AG04450 (cell line): ENCODE measurements at places on chromosomes 2 and 18.

DNA sequence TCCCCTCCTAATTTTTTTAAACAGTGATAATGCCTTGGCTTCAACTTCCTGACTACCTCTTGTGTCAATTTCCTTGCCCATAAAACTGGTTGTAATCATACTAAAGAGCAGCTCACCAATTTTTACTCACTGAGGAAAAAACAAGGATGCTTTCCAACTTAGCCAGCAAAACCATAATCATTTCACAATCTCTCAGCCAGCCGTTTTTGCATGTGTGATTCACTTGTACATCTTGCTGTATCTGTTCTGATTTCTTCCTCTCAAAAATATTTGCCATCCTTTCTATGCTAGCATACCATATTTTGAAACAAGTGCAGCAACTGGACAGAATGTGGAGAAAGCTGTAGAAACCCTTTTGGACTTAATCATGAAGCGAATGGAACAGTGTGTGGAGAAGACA lies 60.7 kb downstream of the RAB27B start:
- DNase-seq: peak; percentile 27

DNA sequence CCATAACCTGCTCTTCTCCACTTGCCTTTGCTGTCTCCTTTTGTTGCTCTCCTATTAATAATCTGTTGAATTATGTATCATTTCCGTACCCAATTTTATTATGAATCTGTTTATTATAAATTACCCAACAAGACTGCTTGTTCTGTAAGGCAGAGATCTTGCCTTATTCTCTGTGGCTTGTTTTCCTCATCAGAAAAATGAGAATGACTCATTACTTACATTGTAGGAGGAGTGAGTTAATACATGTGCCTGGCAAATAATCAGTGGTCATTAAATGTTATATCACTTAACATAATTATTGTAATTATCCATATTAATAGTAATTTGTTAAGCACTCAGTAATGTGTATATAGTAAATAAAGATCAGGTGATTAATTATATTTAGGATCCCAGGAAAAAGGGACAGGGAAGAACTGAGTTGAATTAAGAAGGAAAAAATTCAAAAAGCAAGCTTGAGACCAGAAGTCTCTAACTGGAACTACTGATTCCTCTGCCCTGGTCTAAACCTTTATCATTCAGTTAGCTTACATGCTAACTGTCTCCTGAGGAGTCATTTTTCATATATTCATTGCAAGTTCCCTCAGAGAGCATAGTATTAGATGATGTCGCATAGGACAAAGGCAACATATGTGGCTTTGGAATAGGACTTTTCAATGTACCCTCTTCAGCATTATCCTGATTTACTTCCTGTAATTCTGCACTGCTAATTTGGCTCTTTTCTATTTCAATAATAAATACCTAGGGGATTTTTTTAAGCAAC lies 335.7 kb downstream of the GALNT13 start:
- no peak for DNase-seq

DNA sequence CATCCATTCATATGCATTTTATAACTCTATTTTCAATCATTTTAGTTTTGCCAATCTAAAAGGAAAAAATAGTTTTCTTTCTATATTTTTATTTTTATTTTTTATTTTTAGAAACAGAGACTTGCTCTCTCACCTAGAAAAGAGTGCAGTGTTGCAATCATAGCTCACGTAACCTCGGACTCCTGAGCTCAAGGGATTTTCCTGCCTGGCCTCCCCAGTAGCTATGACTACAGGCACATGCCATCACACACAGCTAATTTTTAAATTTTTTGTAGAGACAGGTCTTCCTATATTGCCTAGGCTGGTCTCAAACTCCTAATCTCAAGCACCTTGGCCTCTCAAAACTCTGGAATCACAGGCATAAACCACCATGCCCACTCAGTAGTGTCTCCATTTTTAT lies 125.5 kb upstream of the XIRP2 start:
- no peak for DNase-seq

- no peak for DNase-seq
Measured at GRCh38 chr2:14235667-14236066, 396.9 kb upstream of the LRATD1 start.

DNA sequence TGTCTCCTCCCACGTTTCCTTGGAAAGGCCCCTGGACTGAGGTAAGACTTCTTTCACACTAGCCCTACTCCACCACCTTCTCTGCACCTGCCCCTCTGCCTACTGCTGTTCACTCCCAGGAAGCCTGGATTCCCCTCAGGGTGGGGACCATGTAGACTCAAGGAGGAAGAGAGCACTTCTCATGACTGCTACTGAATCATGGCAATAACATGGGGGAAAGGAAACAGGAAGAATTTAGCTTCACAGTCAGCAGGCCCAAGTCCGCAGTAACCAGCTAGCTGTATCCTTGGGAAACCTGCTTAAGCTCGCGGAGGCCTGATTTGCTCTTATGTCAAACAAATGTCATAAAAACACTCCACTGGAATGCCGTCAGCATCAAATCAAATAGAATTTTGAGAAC lies 126.2 kb upstream of the CAPN13 start:
- DNase-seq: no peak

DNA sequence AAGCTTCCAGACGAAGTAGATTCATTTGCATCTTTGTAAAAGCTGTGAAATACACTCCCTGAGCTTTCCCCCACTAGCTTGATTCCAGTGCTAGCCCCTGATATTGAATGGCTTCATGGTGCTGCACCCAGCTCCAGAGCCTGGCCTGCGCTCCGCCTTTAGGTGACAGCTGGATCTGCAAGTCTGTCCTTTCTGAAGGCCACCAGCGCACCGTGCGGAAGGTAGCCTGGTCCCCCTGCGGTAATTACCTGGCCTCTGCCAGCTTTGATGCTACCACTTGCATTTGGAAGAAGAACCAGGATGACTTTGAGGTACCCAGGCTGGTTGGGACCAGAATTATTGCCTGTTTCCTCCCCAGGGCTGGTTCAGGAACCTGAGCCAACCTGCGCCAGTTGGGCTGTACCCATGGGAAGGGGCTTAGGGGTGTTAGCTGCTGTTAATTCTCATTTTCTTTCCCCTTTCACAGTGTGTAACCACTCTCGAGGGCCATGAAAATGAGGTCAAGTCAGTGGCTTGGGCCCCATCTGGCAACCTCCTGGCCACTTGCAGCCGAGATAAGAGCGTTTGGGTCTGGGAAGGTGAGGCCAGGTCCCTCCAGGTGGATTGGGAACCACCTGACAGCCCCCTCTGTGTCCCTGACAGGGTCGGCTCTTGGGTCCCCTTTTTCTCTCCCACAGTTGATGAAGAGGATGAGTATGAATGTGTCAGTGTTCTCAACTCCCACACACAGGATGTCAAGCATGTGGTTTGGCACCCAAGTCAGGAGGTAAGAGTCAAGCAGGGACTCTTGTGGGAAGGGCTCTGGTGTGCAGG lies 1.3 kb downstream of the CIAO1 start:
- no peak for DNase-seq

DNA sequence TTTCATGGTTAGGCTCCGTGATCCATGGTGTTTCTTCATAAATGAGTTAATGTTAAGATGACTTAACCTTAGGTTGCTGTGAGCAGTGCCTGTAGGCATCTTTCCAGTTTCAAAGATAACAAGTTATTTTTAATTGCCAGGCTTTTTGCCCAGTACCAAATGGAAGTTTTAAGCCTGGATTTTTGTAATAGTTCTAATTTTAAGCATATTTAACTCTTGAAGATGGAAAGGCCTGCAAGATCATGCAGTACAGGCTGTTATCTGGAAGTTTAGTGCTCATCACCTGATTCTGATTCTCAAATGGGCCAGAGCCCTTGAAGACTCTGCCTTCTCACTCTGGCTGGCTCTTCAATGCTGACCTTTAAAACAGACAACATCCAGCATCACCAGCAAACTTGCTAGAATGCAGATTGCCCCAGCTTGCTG lies 141.3 kb downstream of the NCK2 start:
- DNase-seq: peak; percentile 39

DNA sequence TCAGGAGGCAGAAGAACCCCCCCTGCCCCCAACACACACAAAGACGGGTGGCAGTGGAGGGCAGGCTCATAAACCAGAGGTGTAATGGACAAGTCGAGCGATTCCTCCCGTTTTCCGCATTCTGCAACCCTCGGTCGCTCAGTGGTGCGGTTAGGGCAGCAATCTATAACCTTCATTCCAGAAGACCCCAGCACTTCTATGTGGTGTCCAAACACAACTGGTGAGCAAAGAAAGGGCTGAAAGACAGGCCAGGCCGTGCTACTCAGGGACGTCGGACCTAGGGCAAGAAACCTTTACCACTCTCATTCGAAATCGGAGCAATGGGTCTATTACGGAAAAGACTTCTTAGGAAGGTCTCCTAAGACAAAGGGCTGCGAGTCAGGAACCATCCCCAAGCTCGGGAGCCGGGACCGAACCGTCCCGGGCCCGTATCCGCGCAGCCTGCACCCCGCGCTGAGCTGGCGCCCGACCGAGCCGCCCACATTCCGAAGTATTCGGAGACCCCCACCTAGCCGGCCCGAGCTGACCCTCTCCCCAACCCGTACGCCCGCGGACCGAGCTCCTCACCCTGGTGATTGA lies 568 bp downstream of the ARL5A start:
- no peak for DNase-seq

DNA sequence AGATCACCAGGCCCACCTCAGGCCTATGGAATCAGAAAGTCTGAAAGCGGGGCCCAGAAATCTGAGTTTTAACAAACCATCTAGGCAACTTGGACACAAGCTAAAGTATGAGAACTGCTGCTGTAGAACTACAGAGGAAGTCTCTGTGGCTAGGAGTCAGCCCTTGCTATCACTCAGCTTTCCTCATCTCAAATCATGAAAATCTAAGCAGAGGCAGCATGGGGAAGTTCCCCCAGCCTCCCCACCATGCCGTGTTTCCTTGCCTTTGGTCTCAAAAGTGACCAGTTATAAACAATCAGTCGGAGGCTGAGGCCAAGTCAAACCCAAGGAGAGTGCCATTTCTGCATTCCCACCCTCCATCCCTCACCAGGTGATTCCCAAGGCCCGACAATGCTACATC lies 404.7 kb downstream of the BCL11A start:
- DNase-seq: no peak

DNA sequence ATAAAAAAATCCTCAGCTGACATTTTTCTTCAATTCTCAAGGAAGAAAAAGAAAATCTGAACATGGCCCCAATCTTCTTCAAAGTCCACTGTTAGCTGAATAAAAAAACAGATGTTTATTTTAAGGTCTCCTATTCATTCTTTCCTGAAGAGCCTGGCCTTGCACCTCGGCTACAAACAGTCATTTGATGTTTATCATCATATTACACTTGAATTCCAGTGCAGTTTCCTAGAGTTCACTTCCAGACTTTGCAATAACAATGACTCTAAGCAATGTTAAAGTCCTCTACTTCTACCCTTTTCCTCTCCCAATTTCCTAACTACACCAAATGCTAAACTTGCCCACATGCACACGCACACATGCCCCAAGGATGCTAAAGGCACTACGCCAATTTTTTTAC lies 70.1 kb downstream of the NOL10 start:
- DNase-seq: peak; percentile 32

GRCh38 chr2:168939918-168940317 lies 38.8 kb downstream of the G6PC2 start:
- no peak for DNase-seq

GRCh38 chr2:45891719-45892424 lies 240.4 kb downstream of the PRKCE start:
- DNase-seq: no peak

DNA sequence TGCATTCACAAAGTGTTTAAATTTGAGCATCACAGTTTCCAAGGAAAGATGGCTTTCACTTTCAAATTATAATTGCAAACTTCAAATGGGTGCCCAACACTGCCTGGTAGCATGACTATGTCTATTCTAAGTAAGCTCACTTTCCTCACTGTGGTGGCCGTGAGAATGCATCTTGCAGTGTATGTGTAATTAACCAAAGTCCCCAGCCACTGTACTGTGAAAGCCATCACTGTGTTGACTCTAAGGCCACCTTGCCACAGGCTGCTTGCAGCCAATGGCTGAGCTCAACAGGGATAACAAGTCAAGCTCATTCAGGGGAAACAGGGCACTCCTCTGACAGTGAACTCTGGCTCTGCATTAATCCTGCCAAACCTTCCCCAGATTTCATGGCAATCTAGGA lies 43.3 kb upstream of the LGALSL start:
- DNase-seq: no peak

DNA sequence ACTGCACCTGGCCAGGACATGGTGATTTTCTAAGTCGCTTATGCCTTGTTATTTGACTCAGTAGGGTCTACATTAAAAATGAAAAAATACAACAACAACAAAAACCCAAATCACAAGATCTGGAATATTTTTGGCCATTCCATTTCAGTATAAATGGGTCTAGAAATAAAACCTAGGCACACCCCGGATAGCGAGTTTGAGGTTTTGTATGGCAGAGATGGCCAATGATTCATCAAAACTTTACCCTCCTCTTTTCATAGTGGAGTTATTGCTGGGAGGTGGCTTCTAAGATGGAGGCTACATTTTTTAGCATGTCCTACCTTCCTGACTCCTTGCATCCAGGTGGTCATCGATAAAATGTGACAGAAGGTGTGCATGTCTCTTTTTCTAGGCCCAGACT lies 49.3 kb upstream of the PELI1 start:
- no peak for DNase-seq

GRCh38 chr18:56379256-56379655 lies 259.1 kb downstream of the TXNL1 start:
- DNase-seq: no peak

GRCh38 chr2:8379128-8379527 lies 302.7 kb upstream of the ID2 start:
- DNase-seq: no peak

DNA sequence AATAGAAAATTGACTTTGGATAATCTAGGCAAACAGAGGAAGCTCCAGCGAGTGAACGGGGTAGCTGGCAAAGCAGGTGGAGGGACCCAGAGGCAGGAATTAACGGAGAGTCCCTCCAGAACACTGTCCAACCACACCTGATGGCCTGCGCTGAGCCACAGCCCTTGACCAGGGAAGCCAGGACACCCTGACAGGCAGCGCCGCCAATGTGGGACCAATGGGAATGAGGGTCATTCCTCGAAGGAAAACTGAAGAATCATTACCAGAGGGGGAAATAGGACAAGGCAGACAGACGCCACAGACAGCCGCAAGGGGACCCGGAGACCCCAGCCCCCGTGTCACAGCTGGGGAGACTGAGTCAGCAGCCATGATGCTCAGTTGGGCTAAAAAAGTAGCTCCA lies 40.8 kb downstream of the HDAC4 start:
- DNase-seq: no peak

DNA sequence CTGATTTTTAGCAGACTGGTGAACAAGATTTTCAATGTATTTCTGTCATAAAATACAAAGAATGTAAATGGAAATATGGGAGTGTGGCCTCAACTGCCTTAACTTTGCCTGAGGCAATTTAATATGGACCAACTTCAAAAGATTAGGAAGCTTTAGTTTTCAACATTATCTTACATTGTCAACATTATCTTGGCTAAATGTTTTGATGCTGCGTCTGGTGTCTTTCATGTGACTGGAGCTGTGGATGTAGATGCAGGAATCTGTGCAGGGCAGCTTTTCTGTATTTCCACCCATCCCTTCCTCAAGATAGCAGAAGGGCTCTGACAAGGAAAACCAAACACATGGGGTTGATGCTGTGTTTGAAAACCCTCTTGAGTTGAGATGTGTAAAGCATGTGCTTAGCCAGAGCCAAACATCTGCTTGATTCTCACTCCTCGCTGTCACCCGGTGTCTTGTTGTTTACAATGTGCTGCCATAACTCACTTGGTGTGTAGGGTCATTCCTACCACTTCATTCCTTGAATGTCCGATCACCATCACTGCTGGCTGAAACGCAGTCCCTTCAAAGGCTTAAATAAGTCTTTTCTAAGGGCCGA lies 33.0 kb downstream of the COPS8 start:
- no peak for DNase-seq
